MM.1S (cell line): ENCODE measurements at places on chromosomes 5 and 9.
A peak's percentile ranks its signal among the peaks of the same experiment; 100 is the strongest.

GRCh38 chr9:127214421-127215267 lies 49.9 kb upstream of the GARNL3 start:
- H3K27me3 ChIP-seq = no peaks in the 10 kb centered on the region
- peak; percentile 66 for DNase-seq
- no peak overlapping the region for H3K27ac ChIP-seq
- no peak overlapping the region for H3K4me3 ChIP-seq
- H3K4me1 ChIP-seq = no peaks in the 10 kb centered on the region
- H3K36me3 ChIP-seq = no peaks in the 10 kb centered on the region

- H3K27me3 ChIP-seq = no peaks in the 10 kb centered on the region
- H3K4me1 ChIP-seq = no peaks in the 10 kb centered on the region
- no peak for DNase-seq
- H3K4me3 ChIP-seq = no peak overlapping the region
- H3K36me3 ChIP-seq = no peaks in the 10 kb centered on the region
- no peak overlapping the region for H3K27ac ChIP-seq
Measured at GRCh38 chr5:174139623-174140022, 94.1 kb downstream of the NSG2 start.

DNA sequence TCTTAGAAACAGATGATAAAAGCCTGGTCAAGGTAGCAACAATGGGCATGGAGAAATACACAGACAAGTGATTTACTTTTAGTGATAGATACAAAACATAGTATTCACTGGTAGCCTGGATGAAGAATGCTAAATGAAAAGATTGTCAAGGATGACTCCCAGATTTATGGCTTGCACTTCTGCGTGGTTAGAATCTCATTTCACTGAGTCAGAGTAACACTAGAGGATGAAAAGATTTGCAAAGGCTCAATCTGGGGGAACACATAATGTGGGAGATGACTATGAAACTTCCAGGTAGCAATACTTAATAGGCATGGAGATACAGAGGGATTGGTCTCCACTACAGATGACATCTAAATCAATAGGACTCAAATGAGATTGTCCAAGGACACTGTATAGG lies 38.4 kb downstream of the AGTPBP1 start:
- DNase-seq = no peak
- no peaks in the 10 kb centered on the region for H3K27me3 ChIP-seq
- no peak overlapping the region for H3K4me3 ChIP-seq
- no peaks in the 10 kb centered on the region; the same call in 1 of the 2 replicates for H3K36me3 ChIP-seq
- no peaks in the 10 kb centered on the region for H3K4me1 ChIP-seq

DNA sequence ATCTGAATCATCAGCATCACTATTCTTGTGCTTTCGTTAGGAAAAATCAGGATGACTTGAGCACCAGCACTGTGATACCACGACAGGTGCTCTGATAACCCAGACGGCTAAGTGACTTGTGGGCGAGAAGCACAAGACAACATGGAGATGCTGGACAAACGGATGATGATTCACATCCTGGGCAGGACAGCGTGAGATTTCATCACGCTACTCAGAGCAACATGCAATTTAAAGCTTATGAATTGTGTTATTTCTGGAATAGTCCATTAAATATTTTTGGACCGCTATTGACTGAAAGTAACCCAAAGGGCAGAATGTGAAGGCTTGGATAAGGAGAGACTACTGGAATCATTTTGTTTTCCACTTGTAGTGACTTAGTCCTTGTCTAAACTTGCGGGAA lies 114.8 kb upstream of the DAPK1 start:
- no peaks in the 10 kb centered on the region for H3K27me3 ChIP-seq
- no peaks in the 10 kb centered on the region for H3K36me3 ChIP-seq
- H3K4me1 ChIP-seq = no peaks in the 10 kb centered on the region
- DNase-seq = no peak
- no peak overlapping the region for H3K27ac ChIP-seq

- no peak overlapping the region for H3K27ac ChIP-seq
- no peaks in the 10 kb centered on the region for H3K36me3 ChIP-seq
- H3K27me3 ChIP-seq = no peaks in the 10 kb centered on the region
- no peak for DNase-seq
- H3K4me1 ChIP-seq = peaks cover 14% of the 10 kb centered on the region
Measured at GRCh38 chr5:113204525-113205161, 228.0 kb downstream of the DCP2 start.

GRCh38 chr5:149418910-149419531 lies 39.9 kb upstream of the IL17B start:
- H3K4me3 ChIP-seq = no peak overlapping the region
- no peak for DNase-seq
- H3K27me3 ChIP-seq = no peaks in the 10 kb centered on the region
- H3K27ac ChIP-seq = no peak overlapping the region
- H3K36me3 ChIP-seq = no peaks in the 10 kb centered on the region
- H3K4me1 ChIP-seq = no peaks in the 10 kb centered on the region

- DNase-seq = no peak
- no peaks in the 10 kb centered on the region for H3K27me3 ChIP-seq
- no peaks in the 10 kb centered on the region for H3K36me3 ChIP-seq
- no peak overlapping the region for H3K4me3 ChIP-seq
- H3K4me1 ChIP-seq = no peaks in the 10 kb centered on the region
Measured at GRCh38 chr5:117945258-117945657, 1043.1 kb downstream of the DTWD2 start.

DNA sequence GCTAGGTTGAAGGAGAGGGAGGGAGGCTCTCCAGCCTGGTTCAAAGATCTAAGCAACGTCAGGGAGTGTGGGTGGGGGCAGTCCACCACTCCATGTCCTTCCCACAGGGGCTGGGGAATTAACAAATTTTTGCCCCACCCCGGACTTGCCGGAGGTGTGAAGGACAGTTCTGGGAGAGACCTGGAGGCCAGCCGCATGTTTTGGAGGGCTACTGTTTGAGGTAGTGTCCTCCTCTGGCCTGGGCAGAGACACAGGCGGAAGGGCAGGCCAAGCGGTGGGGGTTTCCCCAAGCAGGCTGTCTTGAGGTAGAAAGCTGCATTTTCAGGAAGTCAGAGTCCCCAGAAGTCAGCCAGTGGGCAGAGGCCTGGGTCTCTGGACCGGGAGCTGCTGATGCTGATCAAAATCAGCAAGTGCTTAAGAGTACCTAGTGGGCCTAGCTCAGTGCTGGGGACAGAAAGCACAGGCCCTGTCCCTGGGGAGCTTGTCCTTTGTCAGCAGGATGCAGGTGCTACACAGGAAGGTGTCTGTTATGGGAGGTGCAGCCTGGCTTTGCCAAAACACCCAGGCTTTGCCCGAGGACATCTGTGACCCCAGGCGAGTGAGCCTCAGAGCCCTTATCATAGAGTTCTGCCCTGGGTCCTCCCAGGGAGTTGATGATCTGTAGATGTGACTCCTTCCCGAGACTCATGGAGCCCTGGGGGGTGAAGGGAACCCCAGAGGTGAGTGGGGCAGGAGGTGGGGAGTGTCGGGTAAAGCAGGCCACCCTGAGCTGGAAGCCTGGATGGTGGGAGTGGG lies 18.5 kb downstream of the JADE2 start:
- H3K27ac ChIP-seq = no peak overlapping the region
- H3K4me1 ChIP-seq = no peaks in the 10 kb centered on the region
- no peaks in the 10 kb centered on the region for H3K27me3 ChIP-seq
- DNase-seq = no peak

DNA sequence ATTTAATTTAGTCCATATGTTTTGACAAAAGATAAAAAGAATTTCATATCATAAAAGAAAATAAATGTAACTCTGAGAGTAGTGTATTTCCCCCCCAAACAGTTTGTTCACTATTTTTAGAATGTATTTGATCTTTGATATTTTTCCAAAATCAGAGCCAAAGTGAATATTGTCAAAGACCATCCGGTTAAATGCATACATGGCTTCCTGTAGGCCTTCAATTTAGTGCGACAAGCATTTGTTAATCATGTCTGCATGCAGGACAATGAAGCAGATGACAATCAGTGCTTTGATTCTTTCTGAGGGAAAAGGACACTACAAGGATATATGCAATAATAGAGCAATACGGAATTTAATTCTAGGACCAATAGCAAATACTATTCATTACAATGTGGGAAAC lies 79.8 kb downstream of the ACTBL2 start:
- no peaks in the 10 kb centered on the region for H3K4me1 ChIP-seq
- H3K4me3 ChIP-seq = no peak overlapping the region
- DNase-seq = no peak

GRCh38 chr5:75387806-75388205 lies 50.8 kb downstream of the HMGCR start:
- H3K27ac ChIP-seq = no peak overlapping the region
- H3K4me3 ChIP-seq = no peak overlapping the region
- DNase-seq = no peak
- H3K36me3 ChIP-seq = no peaks in the 10 kb centered on the region

DNA sequence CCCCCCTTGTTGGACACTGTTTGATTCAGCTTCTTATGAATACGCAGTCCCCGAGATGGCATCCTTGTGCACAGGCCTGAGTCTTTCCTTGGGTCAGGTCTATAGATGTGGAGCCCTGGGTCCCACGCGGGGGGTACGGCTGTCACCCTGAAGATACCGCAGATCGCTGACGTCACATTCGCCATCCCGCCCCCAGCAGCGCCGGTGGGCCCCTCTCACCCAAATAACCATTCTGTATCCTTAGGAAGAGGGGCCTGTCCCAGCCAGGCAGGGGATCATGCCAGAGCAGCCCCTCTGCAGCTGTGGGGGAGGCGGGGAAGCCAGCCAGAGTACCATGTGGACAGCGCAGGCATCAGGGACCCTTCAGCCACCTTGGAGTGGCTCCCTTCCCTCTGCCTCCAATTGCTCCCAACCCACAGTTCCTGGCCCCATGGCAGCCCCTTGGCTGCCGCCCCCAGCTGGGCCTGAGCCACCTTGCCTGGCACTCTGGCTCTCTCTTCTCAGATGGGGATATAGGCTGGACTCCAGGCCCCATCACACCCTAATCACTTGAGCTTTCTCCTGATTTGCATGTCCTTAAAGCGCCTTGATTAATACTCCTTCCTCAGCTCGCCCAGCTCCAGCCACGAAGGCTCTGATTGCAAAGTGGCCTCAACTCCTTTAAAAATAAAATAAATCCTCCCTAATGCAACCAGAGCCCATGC lies 189.8 kb downstream of the C9orf50 start:
- no peak overlapping the region for H3K27ac ChIP-seq
- H3K4me3 ChIP-seq = no peak overlapping the region
- peaks cover 18% of the 10 kb centered on the region; the same call in 1 of the 2 replicates for H3K27me3 ChIP-seq
- no peaks in the 10 kb centered on the region for H3K36me3 ChIP-seq
- no peak for DNase-seq

GRCh38 chr5:41143131-41143901 lies 70.0 kb downstream of the C6 start:
- no peak overlapping the region for H3K27ac ChIP-seq
- no peaks in the 10 kb centered on the region for H3K4me1 ChIP-seq
- no peak for DNase-seq
- no peaks in the 10 kb centered on the region for H3K36me3 ChIP-seq

DNA sequence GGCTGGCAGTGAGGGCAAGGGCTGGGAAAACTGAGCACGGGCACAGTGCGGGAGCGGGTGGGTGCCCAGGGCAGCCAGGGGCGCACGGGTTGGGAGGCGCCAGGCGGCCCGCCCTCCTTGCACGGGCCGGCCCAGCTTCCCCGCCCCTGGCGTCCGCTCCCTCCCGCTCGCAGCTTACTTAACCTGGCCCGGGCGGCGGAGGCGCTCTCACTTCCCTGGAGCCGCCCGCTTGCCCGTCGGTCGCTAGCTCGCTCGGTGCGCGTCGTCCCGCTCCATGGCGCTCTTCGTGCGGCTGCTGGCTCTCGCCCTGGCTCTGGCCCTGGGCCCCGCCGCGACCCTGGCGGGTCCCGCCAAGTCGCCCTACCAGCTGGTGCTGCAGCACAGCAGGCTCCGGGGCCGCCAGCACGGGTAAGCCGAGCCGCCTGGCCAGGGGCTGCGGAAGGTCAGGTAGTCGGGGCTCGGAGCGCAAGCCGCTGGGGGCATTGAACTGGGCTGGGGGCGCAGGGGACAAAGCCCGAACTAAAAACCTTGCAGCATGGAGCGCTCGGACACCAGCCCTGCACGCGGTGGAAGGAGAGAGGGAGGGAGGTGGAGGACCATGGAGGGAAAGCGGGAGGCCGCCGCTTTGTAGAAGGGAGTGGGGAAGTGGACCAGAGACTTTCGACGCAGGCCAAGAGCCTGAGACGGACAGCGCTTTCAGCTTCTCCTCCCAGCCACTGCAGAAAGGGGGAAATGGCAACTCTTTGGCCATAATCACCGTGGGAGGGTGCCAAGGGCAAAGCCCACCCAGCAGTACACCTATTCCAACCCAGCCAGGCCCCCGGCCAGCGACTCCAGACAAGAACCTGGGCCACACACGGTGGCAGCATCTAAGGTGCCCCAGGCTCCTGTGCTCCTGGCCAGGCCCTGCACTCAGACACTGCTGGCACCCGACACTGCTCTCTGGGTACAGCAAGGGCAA lies at the start of gene TGFBI:
Gene TGFBI (plus strand): TSS at position 207 of the 961 bp plus-strand sequence. CDS start 68 bp downstream, at position 275.
- no peak within 1 kb of the TSS for H3K27ac ChIP-seq
- DNase-seq = no peak
- no peaks in the 10 kb centered on the region for H3K4me1 ChIP-seq
- H3K4me3 ChIP-seq = no peak within 1 kb of the TSS
- H3K27me3 ChIP-seq = no peaks in the 10 kb centered on the region

- H3K27ac ChIP-seq = no peak overlapping the region
- 0 out of 2 replicates have a peak, but pooled peaks cover 4% of the 10 kb centered on the region for H3K4me1 ChIP-seq
- no peaks in the 10 kb centered on the region for H3K27me3 ChIP-seq
- no peak overlapping the region for H3K4me3 ChIP-seq
Measured at GRCh38 chr9:98135938-98136337, 16.9 kb upstream of the TRIM14 start.
